ENCODE measurements at places on chromosomes 12 and 14.

- no peak for DNase-seq
These were observed 602 bp downstream of the PMEL start for GRCh38 chr12:55965240-55965639.

DNA sequence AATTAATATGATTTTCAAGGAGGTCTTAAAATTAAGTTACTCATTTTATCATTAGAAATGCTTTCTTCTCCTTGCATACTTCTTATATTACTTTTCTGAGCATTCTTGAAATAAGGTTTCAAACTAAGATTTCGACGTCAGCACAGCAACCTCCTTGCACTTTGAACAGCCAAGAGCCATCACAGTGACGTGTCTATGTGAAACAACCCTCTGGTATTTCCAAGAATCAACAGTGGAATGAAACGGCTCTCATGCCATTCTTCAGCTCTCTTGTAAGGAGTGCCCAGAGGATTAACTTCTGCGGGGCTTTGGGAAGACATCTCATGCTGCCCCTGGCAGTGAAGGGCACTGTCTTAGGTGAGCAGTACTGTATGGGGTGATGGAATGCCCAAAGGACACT is 109.2 kb downstream of the EFCAB11 start:
- DNase-seq = no peak

DNA sequence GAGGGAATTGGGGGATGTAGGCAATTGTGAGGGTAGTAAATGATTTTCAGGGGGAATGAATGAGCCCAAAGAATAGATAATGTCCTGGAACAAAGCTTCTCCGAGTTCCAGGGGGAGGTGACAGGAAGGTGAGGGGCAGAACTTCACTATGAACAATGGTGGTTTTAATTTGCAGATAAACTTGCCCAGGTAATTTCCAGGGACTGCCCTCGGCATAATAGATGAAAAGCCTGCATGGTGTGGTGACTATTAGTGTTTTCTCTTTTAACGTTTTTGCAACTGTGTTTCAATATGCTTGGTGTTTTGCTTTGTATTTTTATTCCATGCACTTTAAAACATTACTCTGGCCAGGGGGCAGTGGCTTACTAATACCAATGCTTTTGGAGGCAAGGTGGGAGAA is 325.2 kb upstream of the RGS6 start:
- DNase-seq = no peak

GRCh38 chr14:68223631-68224030 is 404.1 kb downstream of the RAD51B start:
- DNase-seq = no peak

- DNase-seq = no peak
These were observed 15.5 kb upstream of the IRF2BPL start for GRCh38 chr14:77043984-77044485.
